ENCODE measurements at places on chromosomes 6 and 20.

- peak; percentile 44 for DNase-seq
Measured at GRCh38 chr6:11711003-11711983, 67.3 kb downstream of the ADTRP start.

GRCh38 chr20:44002861-44003260 is 88.2 kb downstream of the TOX2 start:
- DNase-seq: no peak

DNA sequence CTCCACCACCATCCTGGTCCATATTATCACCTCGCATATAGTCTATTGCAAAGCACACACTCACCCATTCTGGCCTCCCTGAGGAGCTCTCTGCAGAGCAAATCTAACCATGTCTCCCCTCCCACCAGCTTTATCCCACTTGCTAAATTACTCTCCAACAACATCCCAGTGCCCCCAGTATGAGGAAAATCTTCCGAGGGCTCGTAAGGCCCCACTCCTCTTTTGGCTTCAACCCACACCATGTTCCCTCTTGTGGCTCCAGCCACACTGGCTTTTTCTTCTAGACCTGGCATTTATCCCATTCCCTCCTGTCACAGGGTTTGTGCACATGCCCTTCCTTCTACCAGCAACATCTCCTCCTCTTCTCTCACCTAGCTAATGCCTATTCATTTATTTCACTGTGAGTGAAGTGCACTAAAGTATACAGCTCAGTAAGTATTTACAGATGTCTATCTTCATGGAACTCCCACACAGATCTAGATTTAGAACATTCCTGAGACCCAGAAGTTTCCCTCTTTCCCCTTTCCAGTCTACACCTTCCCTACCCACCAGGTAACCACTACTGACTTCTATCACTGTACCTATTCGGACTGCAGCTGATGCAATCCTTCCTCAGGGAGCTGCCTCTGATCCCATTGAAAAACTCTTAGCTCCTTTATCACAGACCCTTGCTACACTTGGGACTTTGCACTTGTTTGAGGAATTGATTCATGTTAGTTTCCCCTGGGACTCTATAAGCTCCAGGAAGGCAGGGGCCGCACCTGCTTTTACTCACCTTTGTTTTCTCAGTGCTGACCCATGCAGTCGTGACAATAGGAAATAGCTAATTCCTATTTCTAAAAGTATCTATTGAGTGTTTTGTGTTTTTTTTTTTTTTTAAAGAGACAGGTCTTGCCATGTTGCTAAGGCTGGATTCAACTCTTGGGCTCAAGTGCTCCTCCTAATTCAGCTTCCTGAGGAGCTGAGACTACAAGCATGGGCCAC is 15.5 kb downstream of the MRPL14 start:
- no peak for DNase-seq

DNA sequence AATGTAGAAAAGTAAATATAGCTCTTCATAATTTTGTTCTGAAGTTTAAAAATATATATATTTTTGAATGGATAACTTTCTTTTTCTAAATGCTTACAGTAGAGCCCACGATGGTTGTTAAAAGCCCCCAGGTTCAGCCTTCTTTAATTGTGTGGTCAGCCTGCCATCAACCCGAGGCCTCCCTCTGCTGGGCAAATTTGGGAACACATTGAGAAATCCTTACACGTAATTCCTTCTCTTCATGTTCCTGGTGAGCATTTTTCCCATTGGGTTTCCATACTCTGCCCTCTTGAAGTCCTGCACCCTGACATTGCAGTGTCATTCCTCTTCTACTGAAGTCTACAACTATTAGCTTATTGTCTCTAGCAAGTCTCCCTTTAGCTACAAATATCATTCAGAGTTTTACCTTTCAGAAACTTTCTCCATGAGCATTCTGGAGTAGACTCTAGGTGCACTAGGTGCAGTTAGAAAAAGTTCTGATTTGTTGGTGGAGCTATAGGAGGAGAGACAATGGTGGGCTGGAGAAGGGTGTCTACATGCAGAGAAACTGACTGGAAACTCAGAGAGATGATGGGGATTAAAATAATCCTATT is 40.6 kb downstream of the TRIM38 start:
- DNase-seq: peak; percentile 2

- no peak for DNase-seq
Measured at GRCh38 chr6:35385457-35386202, 43.3 kb downstream of the PPARD start.

DNA sequence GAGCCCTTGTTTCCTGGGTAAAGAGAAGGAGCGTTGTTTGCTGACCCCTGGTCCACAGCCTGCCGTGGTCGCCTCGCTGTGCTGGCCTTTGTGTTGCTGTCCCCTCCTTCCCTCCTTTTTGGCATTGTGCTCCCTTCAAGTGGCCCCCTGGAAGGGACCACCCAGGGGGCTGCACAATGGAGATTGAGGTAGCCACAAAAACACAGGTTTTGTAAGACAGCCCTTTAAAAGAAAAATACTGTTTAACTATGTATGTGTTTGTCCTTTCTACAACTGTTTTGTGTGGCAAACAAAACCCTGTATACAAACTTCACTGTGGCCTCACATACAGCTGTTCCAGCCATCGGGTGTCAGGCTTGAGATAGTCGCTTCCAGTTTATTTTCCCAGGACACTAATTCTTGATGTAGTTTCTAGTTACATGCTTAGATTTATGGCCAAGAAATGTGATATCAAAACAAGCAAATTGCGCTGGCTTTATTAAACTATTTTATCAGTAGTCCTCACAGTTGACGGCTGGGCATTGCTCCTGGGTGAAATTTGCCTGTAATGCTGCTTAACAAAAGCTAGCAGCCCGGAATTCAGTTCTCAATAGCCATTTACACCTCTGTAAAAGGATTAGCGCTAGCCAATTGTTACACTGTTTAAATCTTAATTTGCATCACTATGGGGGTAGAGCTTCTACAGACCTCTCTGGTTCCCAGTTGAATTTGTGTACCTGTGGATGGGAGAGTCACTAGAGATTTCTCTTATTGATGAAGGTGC is 64.1 kb downstream of the KIZ start:
- peak; percentile 84 for DNase-seq

GRCh38 chr6:53651205-53651763 is 14.3 kb downstream of the KLHL31 start:
- DNase-seq: peak; percentile 80

GRCh38 chr20:36155629-36155971 is 1.1 kb downstream of the EPB41L1 start:
- no peak for DNase-seq

DNA sequence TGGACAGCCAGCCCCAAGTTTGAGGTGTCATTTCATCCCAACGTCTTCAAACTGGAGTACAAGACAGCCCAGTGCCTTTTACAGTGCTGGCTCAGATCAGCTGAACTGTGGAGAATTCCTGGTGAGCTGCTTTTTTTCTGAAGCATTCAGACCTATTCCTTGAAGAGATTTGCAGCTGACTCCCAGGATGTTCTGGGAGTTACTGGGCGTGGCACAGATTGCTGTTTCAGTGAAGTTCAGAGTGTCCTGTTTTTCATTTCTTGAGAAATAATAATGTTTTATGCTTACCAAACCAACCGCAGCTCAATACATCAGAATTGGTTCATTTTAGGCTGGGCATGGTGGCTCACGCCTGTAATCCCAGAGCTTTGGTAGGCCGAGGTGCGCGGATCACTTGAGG is 33.4 kb upstream of the SRPK1 start:
- DNase-seq: no peak

GRCh38 chr20:11492386-11492785 is 425.3 kb upstream of the BTBD3 start:
- DNase-seq: no peak

DNA sequence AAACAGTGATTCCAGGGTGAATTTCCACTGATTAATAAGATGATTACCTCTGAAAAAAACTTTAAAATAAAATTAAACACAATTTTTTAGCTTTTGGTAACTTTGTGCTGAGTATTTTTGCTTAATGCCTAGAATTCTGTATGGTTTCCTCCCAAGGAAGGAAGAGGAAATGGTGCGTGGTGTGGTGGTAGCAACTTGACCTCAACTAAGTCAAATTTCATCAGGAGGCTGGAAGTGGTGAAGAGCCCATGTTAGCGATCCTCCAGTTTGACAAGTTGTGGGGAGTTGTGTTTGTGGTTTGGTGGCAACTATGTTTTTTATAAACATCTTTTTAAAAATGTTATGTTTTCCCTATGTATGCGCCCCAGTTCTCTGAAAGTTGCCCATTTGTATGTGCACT is 5.0 kb upstream of the RTF2 start:
- no peak for DNase-seq

GRCh38 chr20:61184194-61184593 is 67.9 kb upstream of the CDH4 start:
- no peak for DNase-seq

- DNase-seq: no peak
Measured at GRCh38 chr6:35190306-35190705, 23.4 kb upstream of the SCUBE3 start.

- no peak for DNase-seq
Measured at GRCh38 chr6:56279331-56280080, 32.1 kb upstream of the COL21A1 start.

DNA sequence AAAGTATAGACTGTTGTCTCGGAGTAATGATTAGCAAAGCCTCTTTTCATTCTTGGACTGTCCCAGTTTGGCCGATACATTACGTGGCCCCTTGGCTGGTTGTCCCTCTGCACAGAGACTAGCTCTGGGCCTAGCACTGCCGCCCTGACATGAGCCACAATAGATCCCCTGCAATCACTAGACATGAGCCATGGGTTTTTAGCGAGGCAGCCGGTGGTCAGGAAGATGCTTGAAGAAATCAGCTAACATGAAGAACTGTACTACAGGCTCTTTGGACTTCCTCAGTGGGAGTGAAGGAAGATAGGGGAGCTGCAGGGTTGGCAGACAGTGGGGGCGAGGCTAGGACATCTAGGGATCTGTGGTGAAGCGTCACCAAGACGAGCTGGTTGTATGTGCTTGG is 11.0 kb downstream of the DUSP22 start:
- DNase-seq: no peak

DNA sequence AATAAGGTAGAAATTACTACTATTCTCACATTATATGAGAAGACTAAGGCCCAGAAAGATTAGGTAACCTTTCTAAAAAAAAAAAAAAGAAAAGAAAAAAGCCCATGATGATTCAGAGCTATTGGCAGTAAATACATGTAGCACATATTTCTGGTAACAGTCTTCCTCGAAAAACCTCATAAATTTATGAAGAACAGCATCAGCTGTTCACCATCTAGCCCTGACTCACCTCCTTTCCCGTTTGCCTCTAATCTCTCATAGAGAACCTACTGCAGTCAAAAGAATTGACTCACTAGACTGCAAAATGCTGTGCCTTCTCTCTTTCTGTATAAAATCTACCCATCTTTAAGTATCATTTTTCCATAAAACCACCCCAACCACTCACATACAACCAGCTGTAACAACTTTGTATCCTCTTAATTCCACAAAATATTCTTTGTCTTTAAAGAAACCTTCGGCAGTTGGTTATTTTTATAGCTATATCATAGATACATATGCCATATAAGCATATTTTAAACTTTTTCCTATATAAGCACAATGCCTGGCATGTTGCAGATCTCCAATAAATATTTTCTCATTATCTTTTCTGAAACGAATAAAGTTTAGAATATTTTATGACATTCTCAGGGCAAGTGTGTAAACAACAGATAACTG is 152.7 kb upstream of the ENPP5 start:
- no peak for DNase-seq

DNA sequence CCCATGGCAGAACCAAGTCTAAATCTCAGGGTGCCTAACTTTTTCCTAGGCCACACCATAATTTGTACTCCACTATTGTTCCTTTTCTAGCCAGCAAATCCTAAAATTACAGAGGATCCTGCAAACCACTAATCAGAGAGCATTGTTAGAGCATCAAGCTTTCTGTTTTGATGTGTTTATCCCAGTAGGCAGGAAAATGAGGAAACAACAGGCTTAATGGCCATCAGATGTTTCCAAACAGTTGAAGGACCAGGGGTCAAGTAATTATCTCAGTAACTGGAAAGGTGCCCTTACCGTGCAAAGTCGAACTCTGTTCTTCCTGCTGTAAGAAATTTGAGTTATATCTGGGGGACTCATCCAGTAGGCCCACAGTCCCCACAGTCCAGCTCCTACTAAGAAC is 58.7 kb downstream of the RALY start:
- DNase-seq: no peak

- DNase-seq: no peak
Measured at GRCh38 chr20:16664020-16664419, 65.8 kb upstream of the SNRPB2 start.

- DNase-seq: no peak
Measured at GRCh38 chr6:144782634-144783033, 497.5 kb downstream of the UTRN start.

DNA sequence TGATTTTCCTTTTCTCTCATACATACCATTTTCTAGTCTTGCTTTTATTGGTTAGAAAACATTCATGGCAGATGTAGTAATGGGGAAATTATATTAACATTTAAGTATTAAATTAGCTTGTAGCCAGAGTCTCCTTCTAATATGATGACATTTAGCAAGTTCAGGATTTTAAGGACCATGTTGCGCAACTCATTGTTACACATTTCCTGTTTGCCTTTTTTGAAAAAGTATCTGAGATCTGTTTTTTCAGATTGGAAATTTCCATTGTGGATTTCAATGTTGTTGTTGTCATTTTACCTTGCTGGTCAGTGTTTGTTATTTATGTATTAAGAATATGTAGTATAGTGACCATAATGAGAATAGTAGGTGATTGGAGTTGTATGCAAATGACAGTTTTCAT is 38.7 kb downstream of the CDKAL1 start:
- DNase-seq: no peak

DNA sequence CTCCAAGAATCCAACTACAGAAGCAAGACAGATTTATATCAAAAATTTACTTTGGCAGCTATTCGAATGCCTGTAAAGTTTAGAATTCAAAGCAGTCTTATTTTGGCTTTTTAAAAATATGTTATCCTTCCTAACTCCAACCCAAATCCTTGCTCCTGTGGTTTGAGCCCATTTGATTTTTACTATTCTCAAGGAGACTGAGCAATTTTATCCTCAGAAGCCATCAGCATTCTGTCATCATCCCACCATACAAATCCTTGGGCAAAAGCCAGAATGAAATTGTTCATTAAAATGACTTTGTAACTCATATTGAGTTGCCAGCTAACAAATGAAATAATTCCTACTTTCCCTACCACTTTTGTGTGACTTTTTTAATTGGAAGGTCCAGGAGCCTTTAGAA is 392.8 kb downstream of the ADGRB3 start:
- no peak for DNase-seq

DNA sequence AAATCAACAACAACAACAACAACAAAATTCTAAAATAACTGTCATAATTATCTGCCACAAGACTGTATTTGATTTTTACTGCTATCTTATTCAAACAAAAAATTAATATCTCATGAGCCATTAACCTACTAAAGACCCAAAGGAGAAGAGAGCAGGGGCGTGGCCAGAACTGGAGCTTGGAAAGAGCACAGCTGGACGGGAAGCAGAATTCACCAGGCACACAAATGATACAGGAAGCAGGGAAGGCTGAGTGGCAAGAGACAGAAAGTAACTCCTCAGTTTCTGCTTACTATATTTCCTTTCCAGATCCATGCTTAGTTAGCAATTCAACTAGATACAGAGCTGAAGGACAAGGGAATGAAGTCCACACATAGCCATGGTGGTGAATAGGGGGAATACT is 54.4 kb downstream of the FKBP5 start:
- no peak for DNase-seq

- no peak for DNase-seq
Measured at GRCh38 chr6:21984135-21984534, 312.7 kb downstream of the PRL start.
